GM04504 (cell line): ENCODE measurements at places on chromosomes 5 and 9.

DNA sequence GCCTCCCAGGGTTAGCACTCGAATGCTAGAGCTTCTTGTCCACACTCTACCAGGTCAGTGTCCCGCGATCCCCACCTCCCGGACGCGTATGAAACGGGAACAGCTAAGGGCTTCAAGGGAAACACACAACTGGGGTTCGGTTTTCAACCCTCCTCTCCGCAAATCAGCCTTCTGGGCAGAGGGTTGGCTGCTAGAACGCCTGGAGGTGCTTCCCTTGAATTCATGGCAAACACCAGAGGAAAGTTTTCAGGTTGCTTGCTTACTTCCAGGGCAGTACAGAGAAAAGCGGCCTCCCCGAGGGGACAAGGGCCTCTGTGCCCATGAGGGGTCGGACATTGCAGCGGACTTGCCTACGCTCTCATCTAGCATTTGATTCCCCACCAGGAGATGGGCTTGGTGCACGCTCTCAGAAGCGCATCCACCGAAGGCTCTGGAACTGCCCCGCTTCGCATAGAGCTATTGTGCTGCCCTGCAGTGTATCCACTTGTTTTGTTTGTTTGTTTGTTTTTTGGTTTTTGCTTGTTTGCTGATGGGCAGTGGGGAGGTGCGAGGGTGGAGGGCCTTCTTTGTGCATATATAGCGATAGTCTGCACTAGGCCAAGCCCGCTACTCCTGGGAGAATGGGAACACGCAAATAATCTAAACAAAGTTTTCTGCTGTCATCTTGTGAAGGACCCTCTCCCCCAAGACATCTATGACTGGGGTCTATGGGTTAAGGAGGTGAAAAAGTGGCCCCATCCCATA is 1.3 kb upstream of the DMRT3 start:
- no peak for DNase-seq

- DNase-seq = no peak
Observed at GRCh38 chr5:14913096-14913495, 41.5 kb upstream of the ANKH start.

- DNase-seq = no peak
Observed at GRCh38 chr9:134177624-134178393, 13.4 kb upstream of the RNU6ATAC start.

DNA sequence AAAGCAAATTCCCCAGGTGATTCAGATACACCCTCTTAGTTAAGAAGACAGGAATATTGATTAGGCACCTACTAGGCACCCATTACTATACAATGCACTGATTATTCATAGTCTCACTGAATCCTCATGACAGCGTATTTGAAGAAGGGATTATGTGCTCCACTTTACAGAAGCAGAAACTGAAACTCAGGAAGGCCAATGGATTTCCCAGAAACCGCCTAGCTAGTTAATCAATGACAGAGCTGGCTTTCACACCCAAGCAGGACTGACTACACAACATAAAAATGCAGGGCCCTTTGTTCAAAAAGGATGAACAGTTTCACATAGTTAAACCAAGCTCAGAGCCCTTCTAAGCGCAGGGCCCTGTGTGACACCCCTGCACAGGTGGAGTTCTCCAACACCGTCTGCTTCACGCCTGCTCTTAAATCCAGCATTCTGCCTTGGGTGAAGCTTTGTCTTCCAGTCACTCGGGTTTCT is 117.3 kb downstream of the TTLL11 start:
- DNase-seq = no peak

DNA sequence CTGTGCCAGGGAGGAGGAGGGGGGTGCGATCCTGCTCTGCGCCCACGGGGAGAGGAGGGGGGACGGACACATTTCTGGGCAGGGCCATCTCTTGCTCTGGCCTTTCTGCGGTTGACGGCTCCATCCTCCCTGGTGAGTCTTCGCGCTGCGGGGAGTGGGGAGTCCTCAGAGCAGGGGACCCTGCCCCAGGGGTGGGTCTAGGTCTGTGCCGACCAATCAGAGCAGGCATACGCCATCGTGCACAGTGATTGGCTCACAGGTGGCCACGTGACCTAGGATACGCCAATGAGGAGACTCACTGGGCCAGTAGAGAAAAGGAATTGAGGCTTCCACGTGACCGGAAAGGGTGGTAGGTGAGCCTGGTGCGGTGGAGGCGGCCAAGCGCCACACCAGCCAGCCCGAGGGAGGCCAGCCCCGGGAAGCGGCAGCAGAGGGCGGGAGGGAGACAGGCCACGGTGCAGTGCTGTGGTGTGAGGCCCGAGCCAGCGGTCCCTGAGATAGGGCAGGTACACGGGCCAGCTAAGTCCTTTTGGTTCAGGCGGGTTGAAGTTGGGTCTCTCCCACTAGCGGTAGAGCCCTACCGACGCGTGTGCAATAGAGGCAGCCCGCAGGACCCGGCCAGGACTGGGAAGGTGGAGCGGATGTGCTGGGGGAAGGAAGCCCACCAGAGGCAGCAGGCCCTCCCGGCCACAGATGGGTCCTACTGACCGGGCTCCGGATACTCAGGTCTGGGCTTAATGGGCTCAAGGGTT is 65.2 kb upstream of the RNF130 start:
- no peak for DNase-seq

DNA sequence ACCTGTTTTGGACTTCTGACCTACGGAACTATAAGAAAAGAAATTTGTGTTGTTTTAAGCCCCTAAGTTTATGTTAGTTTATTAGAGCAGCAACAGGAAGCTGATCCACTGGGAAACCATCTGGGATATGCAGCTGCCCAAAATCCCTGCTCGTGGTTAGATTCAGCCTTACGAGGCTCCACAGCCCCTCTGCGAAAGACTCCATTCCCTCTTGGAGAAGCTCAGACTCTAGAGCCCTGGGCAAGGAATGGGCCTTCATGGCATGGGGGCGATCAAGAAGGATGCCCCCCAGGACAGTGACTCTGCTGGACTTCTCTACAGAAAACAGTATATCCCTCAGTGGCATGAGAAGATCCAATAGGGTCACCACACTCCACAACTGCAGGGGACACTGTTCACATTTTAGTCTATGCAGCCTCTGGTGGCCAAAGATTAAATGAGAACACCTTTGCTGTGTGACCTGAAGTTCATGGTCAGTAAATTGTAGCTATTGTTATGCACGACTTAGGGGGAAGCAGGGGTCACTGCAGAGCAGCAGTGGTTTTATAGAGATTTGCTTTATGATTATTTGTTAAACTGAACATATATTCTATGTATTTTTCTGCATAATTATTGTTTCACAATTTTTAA is 21.1 kb downstream of the IRF1 start:
- DNase-seq = no peak

DNA sequence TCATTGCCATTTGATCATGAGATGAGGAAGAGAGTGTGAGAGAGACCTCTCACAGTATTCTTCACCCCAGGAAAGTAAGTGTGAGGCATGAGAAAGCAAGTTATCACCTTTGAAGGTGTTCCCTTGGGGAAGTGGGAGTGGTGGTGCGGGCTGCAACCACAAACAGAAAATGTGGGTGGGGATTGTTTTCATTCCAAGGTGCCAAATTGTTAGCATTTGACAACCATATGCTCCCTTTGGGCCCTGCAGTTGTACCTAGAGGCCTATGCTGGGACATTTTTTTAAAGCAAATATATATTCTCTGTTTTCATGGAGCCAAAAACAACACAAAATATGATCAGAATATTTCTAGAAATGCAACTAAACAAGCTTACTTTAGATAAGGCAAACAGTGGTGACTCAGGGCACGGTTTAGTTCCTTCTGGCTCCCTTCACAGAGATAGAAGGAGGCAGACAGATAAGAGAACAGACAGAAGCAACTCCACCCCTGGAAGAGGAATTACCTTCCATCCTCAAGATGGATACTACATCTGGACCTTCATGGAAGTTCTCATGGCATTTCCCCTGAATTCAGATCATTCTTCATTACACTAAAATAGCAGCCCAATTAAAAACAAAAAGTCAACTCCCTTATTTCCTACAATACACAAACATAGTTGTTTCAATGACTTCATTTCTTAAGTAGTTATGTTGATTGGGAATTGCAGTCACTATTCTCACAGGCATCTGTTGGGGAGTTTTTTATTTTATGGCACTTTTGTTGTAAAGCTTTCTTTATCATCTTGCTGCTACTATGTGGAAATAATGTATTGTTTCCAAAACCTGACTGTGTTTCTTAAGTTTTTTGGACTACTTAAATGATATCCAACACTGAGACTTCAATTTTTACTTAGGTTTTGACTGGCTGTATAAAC is 416.6 kb downstream of the PLK2 start:
- no peak for DNase-seq
